ENCODE measurements at places on chromosomes 5 and 9.

DNA sequence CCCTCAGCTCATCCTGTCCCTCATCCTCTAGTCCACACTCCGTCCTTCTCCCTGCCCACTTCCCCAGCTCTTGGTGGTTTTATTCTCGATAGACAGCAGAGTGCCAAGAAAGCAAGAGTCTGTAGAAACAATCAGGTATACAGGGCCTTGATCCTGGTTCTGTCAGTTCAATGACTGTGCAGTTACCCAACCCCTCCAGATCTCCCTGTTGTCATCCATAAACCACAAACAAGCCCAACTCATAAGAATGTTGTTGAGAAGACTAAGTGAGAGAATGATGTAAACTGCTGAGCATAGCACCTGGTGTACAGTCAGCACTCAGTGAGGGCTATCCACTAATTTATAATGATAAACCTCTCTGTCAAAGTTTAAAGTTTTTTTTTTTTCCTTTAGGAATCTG lies 31.3 kb downstream of the ISL1 start:
- no peak for DNase-seq

DNA sequence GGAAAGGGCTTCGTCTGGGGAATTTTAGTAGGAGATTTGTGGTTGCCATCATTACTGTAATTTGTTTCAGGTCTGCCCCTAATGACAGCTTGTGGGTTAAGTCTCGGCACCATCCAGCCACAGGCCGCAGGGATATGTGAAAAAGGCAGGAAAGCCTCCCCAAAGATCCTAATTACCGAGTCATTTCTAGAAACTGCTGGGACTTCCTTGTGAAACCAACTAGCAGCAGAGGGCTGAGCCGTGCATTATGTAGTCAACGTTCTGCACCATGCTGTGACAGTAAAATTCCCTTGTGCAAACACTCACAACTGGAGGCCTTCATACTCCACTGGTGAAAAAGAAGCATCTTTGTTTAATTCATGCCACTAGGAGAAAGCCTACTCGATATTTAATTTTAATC lies 230.3 kb downstream of the MPDZ start:
- DNase-seq = no peak

DNA sequence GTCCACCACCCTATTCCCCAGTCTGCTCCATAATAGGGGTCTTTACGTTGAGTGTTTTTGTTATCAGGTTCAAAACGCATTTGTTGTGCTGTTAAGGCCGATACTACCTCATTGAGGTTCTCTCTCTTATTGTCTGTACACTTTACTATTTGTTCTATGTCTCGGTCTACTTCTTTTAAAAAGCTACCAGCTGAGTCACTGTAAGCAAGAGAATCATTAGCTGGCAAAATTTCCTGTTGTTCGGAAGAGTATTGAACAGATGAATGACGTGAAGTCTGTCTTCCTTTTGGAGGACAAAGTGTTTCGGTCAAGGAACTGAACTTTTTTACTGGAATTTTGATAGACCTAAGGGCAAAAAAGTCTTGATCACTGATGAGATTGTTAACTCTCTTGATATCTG lies 10.3 kb downstream of the LYSMD3 start:
- DNase-seq = no peak

DNA sequence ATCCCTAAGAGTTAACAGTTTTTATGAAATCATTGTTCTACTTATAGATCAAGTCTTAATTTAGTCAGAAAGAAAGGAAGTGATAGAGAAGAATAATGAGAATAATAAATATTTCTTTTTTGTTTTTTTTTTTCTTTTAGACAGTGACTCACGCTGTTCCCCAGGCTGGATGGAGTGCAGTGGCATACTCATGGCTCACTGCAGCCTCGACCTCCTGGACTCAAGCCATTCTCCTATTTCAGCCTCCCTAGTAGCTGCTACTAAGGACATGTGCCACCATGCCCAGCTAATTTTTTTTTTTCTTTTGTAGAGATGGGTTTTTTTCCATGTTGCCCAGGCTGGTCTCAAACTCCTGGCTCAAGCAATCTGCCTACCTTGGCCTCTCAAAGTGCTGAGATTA lies 11.0 kb downstream of the IFNA21 start:
- no peak for DNase-seq

- no peak for DNase-seq
These were observed 145.2 kb downstream of the EDIL3 start for GRCh38 chr5:84239494-84239893.

GRCh38 chr5:34486160-34486848 lies 169.8 kb upstream of the RAI14 start:
- DNase-seq = peak; percentile 82

GRCh38 chr5:81762401-81762800 lies 11.5 kb upstream of the SSBP2 start:
- no peak for DNase-seq

GRCh38 chr5:172447646-172448365 lies 6.5 kb downstream of the SH3PXD2B start:
- DNase-seq = no peak

- no peak for DNase-seq
These were observed 533.3 kb downstream of the ACTL7B start for GRCh38 chr9:108322326-108323098.

GRCh38 chr9:35912791-35913400 lies 3.6 kb downstream of the SPAAR start:
- DNase-seq = no peak

DNA sequence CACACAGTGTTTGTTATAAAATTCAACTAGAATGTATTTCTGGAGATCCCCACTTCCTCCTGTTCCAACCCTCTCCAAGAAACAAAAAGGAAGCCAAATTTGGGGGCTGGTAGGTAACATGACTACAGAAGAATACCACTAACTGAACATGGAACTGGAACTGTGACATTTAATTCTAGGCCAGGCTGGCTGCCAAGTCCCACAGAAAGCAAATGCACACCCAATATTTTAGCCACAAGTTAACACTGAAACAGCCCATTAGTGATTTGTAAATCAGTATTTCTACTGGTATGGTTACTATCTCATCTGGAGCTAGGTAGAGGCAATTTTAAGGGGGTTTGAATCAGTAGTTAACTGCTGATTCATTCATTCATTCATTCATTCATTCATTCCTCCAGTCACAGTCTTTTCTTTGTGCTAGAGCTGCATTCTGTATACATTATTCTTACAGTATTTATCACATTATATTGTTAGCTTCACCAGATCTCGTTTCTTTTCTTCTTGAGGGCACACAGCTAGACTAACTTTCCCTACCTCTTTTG lies 131.7 kb upstream of the GDNF start:
- DNase-seq = no peak

DNA sequence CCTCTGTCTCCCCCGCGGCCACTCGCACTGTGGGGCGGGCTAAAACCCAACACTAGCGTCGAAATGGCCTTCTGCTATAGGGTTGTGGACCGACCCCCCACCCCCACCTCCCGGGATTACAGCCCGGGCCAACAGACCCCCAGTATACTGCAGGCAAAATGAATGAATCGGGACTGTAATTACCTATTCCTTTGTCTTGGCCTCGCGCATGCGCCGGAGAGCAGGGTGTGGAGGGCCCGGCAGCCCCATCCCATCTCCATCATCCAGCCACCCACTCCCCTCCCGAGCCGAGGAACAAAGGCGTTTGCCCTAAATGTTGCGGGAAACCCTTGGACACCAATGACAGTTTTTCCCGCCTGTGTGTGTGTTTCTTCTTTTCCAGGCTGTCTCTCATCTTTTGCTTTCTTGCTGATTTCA lies 1.6 kb downstream of the BASP1 start:
- no peak for DNase-seq

- DNase-seq = no peak
These were observed 63.0 kb downstream of the ADAMTS12 start for GRCh38 chr5:33828626-33829308.

- DNase-seq = no peak
These were observed 192.3 kb downstream of the DTWD2 start for GRCh38 chr5:118796081-118796480.

DNA sequence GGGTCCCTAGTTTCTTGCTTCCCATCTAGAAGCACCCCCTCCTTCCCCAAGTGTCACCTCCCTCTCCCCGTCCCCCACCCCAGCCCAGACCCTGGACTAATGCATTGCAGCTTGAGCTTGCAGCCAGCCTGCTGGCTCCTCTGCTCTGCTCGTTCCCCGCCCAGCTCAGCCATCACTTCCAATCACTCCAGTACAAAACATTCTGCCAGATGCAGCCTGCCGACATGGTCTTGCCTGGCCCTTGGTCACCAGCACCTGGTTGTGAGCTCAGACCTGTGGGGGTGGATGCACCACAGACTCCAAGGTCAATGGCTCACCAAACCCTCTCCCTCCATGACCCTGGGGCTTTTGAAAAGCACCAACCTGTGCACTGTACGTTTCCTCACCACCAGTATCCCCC lies 172.9 kb upstream of the SMIM23 start:
- DNase-seq = no peak

GRCh38 chr5:10801931-10802666 lies 41.1 kb upstream of the DAP start:
- no peak for DNase-seq

GRCh38 chr9:110156902-110157301 lies 51.1 kb downstream of the C9orf152 start:
- DNase-seq = no peak

DNA sequence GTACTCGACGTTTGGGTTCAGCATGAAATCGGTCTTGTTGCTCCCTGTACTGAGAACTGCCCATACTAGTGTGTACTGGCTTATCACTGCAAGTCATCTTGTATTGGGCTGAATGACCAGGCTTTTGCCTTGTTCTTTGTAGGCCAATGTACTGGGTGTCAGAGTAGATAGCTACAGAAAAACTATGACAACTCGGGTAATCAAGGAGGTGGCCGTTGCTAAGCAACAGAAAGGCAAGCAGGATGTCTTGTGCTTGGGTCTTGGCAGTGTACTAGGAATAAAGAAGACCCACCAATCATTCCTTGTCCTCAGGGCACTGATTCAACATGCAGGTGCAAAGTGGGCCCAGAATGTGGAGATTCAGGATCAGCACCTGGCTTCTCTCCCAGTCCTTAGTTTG lies 11.9 kb upstream of the SHISAL2B start:
- DNase-seq = no peak

DNA sequence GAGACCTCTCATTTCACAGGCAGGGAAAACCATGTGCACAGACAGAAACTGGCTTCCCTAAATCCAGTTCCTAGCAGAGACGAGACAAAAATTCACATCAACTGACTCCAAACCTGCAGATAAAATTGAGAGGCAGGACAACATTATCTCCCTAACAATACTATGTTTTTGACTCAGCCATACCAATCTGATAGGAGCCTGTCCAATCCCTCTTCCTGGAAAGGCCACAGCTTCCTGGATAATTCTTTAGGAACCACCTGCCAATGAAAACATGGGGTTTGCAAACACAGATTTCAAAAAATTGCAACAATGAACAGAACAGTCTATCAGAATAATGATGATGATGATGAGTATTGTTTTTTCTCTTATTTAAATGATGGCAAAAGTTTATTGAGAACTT lies 22.4 kb downstream of the SH3TC2 start:
- DNase-seq = no peak

DNA sequence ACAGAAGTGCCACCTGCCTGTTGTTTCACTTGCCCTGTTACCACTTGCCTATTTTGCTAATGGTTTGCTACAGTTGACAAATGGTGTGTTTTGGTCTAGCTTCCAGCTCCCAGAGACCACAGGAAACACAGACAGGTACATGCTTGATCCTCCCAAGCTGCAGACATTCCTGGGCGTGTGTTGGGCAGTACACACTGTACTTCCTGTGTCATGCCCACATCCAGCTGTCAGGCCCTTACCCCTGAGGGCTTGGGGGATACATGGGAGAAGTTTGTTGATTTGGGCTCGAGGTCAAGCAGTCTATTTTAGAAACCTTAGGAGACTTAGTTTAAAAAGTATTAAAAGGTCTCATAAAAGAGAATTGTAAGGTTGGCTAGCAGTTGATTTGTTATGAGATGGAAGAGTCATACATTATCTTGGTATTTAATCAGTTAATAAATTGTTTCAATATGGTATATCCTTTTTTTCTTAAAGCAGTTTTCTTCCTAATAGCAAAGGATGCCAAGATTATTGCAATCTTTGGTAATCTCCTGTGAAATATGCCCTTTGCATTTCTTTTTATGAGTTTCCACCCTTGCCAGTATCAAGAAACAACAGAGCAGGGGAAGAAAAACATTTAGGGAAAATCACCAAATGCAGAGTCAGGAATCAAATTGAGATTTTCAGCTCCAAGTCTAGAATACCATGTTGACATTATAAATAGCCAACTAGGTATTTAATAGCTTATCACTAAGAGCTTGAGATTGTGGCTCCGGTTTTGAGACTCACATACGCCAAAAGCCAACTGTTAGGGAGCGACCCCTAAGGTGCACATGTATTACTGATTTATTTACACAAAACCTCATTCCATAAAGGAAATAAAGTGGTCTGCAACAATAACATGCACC lies 52.3 kb upstream of the CD180 start:
- no peak for DNase-seq

- DNase-seq = no peak
These were observed 141.6 kb upstream of the SPRY4 start for GRCh38 chr5:142466195-142466971.

DNA sequence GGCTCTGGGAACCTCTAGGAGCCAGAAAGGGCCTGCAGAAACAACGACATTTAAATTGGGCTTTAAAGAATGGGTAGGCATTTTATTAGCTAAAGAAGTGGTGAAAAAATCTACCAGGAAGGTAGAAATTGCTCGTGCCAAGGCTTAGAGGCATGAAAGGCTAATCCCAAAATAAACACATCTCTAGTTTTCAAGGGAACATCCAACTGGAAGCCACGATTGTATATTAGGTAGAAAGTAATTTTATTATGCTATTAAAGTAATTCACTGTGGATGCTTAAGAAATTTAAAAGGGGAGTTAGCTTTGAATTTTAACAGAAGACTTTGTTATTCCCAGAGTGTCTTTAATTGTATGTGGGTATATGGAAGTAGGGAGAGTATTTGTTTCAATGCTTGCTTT lies 17.5 kb upstream of the CNTLN start:
- DNase-seq = no peak

DNA sequence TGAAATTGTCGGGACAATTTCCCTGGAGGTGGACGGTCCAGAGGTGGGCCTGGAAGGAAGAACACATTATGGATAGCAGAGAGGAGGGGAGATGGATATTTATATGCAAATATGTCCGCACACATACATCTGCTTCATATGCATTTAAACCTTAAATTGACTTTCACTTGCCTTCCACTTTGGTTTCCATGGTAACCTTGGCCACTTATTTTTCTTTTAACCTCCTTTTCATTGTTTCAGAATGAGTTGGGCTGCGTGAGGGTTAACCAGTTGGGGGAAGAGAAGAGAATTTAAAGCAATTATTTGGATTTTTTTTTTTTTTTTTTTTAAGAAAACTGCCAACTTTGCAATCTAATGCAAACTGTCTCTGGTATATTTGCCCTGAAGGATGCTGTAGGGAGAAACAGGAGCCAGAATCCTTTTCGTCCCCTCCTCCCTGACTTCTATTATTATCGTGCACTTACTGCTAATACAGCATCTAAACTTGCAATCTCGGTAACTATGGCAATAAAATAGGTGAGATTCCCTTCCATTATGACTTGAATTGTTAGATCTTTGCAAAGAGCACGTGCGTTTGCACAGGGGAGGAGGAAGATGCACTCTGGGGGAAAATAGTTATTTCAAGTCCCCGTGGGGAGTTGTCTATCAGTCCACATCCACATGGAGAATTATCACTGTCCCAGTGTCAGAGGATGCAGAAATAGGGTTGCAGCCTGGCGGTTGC lies 35.6 kb downstream of the TLR4 start:
- DNase-seq = no peak
